ENCODE measurements at places on chromosomes 5 and 9.

DNA sequence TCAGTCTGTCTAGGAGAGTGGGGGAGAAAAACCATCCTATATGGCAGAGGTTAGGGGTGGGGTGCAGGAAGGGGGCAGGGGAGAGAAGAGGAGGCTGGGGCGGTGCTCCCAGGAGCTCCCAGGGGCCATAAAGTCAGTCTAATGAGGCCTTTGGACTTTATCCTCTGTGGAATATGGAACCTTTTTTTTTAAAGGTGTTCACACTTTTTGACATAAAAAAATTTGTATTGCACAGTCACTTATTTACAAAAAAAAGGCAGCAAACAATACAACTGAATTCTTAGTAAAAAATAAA, 51.9 kb upstream of the SYNPO start:
- no peak for DNase-seq

- DNase-seq = no peak
These were observed 69.7 kb downstream of the FAM114A2 start for GRCh38 chr5:153968761-153969562.

- no peak for DNase-seq
These were observed 175.2 kb upstream of the HAPLN1 start for GRCh38 chr5:83895860-83896259.

GRCh38 chr5:178542455-178542854, 47.7 kb downstream of the COL23A1 start:
- no peak for DNase-seq

- DNase-seq = no peak
These were observed 175.9 kb downstream of the PAPPA start for GRCh38 chr9:116329470-116329869.

DNA sequence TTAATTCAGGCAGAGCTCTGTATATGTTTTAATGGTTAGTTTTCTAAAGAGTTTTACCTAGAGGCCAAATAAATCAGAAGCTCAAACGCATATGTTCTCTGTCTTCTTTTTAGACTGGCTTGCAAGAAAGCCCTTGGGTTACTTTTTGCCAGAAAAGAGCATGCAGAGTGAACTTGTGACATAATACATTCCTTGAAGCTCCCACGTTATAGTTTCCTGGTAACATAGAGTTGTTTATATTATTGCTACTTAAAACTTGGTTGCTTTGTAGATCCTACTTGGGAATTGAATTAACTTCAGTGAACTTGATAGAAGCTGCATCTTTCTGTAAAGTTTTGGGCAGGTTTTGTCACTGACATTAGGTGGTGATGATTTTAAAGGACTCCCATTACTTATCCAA, 102.9 kb downstream of the C9orf152 start:
- DNase-seq = no peak

GRCh38 chr9:3608011-3608410, 82.2 kb upstream of the RFX3 start:
- no peak for DNase-seq

DNA sequence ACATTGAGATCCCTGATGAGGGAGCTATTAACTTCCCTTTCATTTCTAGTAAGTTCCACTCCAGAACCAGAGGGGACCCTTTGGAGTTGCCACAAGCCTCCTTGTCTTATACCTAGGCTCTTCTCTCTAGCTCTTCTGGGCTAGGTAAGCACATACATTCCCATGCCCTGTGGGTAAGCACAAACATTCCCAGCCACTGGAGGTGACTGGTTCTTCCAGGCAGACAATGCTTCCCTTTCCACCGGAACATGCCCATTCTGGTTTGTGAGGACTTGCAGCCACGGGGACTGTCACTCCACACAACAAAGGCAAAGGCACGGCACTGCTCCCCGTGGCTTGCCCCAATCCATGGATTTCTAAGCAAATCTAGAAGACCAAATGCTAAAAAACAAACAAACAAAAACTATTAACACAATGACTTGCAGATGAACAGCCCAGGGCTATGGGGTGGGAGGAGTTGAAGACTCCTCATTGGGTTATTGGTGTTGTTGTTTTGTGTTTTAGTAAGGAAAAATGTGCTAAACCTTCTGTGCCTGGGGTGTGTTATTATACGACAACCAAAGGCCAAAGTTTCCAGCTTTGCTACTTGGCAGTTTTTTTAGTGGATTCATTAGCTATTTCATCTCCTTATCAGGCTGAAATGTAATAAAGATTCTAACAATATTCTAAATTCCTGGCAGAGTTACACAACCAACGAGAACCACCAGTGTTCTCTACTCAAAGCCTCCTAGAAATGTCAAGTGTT, 276.2 kb downstream of the SYK start:
- no peak for DNase-seq

GRCh38 chr5:172920995-172921394, 38.2 kb upstream of the RPL26L1 start:
- no peak for DNase-seq

DNA sequence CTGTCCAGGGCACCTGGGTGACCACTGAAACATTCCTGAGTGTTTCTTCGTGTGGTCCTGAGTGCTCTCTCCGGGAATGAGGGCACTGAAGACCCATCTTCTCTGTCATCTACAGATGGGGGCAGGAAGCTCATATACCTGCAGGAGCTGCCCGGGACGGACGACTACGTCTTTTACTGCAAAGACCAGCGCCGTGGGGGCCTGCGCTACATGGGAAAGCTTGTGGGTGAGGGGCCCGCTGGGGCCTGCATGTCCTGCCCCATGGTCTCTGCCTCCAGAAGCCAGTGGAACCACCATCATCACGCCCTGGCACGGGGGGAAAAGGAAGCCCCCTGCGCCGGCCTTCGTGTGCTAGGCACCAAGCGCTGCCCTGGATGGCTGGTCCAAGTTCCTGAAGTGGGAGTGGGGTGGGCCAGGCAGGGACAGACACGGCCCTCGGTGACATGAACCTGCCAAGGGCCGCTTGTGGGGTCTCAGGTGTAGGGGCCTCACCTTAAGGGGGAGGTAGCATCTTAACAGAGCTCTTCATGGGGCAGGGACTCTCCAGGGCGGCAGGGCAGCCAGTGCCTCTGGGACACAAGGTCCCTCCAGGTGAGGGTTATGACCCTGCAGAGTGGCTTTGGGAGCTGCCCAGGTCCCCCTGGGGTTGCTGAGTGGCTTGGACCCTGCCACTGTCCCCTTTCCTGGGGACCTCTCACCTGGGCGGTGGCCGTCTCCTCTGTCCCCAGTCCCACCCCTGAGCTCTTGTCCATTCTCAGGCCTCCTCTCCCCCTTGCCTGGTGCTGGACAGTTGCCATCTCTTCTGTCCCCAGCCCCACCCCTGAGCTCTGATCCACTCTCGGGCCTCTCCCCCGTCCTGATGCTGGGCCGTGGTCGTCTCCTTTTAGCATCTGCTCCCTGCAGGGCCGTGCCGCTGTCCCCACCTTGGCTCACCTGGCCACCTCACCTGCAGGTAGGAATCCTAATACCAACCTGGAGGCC, 2.1 kb downstream of the OBP2A start:
- no peak for DNase-seq

GRCh38 chr9:96464426-96464825, 14.5 kb downstream of the HABP4 start:
- no peak for DNase-seq

DNA sequence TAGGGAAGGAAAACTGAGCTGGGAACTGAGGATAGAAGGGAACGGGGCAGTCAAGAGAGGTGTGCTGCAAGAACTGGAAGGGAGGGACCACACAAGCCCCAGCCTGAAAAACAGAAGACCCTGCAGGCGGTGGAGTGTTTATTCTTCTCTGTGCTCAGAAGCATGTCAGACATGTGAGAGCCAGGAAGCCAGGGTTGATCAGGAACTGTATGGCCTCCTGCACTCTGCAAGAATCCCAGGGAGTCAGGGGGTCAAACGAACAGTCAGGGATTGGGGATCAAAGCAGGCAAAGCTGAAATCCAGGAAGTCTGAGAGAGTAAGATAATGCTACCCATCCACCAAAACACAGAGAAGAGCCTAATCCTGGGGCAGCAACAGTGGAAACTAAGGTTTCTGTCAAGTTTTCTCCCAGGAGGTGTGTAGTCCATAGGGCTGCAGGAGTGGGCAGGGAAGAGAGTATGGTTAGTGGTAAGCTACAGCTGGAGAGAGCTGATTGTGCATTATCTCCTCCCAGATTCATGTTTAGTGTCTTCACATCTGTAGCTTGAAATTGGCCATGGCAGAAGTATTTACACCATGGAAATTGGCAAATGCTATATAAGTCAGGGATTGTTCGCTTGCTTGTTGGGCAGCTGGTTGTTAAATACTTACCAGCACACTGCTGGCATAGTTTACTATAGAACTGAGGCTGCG, 115.4 kb upstream of the SLC44A1 start:
- DNase-seq = no peak

GRCh38 chr5:66828548-66829357, 232.6 kb downstream of the MAST4 start:
- DNase-seq = no peak

DNA sequence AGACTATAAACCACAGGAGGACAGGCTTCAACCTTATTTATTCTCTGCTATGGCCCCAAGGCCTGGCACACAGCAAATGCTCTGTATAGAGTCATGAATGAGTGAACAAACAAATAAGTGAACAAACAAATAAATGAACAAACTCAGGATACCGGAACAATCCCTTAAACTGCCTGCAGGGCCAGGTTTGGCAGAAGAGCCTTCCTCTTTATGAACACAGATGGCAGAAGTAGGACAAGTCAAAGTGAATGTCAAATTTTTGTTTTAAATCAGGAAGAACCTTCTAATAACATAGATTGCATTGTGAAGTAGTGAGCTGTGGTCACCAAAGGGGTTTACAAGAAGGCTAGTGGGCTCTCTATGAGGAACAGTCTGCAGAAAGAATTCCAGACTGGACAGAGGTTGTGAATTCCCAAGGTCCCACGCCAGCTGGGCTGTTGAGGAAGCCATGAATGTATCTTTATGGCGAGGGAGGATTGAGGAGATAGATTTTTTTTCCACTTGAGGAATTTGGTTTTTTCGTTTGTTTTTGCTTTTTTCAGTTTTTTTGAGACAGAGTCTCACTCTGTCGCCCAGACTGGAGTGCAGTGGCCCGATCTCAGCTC, 30.3 kb upstream of the STING1 start:
- DNase-seq = no peak

GRCh38 chr5:90014420-90014819, 395.1 kb downstream of the CETN3 start:
- DNase-seq = no peak

GRCh38 chr5:174011441-174011840, 22.5 kb downstream of the C5orf47 start:
- no peak for DNase-seq

DNA sequence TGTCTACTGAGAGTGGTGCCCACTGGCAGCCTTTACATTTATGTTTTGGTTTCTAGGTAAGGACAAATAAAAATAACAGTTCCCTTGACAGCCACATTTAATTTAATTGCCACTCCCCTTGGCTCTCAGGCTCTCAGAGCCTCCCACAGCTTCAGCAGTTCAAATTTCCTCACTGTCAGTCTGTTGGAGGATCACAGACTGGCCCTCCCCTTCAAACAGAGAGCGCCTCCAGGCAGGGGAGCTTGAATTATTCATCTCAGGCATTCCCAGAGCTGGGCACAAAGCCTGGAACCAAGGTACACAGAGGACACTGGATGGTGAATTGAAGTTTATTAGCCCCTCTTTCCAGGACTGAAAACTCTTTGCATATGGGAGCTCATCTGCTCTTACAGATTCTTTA, 407.7 kb downstream of the SPOCK1 start:
- no peak for DNase-seq

DNA sequence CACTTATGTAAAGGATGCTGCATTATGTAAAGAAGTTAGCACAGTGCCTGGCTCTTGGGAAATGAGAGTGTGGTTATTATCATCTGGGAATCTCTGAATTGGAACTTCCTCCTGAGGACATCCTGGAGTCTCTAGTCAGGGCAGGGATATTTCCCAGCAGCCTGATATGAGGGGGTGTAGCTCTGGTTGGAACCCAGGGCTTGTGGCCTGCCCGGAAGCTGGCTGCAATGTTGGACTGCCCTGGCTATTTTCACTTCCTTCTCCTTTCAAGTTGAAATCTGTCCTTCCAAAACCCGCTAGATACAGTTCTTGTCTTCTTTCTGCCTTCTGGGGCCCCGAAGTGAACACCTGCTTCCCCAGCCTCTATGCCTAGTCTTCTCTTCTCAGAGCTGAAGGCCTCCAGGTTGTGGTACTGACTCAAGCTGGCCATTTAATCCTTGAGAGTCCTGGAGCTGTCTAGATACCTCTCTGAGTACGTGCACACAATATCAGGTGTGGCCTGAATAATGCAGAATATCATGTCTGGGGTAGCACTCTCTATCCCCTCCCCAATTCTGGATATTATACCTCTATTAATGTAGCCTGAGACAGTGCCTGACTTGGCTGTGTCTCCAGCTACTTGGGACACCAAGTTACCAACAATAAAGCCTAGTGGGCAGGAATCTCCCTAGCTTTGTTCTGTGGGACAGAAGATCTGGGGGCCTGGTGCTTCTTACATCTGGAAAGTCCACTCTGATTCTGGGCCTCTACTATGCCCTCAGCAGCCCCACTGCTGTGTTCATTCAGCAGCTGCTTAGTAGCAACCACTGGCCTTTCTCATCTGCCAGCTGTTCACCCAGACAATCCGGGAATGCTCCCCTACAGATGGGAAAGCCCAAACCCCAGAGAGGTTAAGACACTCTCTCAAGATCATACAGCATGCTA, 45.0 kb downstream of the SLC6A7 start:
- DNase-seq = no peak

GRCh38 chr5:163563880-163564279, 58.5 kb downstream of the MAT2B start:
- DNase-seq = no peak

- DNase-seq = no peak
These were observed 1.7 kb upstream of the PTPN3 start for GRCh38 chr9:109499631-109500410.

Measured in activated CD8-positive, alpha-beta memory T cell treated with anti-CD3 and anti-CD28 coated beads for 1 hour (primary cell).